ENCODE measurements at places on chromosomes 7 and 10.

DNA sequence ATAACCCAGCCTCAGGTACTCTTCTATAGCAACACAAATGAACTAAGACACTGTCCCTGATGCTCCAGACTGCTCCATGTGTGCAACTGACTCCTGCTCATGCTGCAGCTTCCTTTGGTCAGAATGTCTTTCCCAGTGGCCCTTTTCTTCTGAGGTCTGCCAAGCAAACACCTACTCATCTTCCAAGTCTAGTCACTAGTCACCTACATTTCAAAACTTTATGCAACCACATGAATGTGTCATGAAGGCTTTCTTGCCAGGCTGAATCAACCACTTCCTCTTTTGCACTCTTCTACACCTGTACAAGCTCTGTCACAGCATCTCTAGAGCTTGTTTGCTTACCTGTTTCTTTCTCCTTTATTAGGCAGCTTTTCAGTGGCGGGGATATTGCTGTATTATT, 75.8 kb downstream of the LSMEM1 start:
- no peak for DNase-seq

DNA sequence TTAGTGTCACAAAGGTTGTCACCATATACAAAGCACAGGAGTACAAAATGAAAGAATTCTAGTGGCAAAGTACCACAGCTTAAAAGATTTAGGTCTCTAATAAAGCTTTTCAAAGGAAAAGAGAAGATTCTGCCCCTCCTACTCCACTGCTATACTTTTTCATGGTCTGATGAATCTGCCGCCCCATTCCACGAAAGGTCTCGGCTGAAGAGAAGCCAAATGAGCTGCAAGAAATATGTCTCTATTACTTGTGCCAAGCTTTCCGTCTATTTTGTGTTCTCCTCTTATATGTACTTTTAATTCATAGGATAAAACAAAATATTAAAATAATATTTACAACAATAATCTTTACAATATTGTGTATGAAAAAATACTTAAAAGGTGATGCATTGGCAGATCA, 222.6 kb downstream of the ANK3 start:
- no peak for DNase-seq

DNA sequence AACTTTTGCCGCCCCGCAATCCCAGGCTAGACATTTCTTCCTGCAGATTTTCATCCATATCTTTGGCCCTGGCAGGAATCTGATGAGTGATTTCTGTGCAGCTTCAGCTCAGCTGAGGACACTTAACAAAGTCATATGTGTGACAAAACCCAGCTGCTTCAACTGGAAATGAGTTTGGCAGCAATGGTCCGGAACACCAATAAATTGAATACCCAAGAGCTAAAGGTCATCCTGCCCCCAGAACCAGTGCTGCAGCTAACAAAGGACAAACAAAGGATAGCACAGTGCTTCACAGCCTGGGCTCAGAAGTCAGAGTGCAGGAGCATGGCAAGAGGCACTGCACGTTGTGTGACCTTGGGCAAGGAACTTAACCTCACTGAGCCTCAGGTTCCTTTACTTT, 40.0 kb upstream of the TRIL start:
- no peak for DNase-seq

GRCh38 chr10:133559216-133559615, 6.2 kb downstream of the SYCE1 start:
- no peak for DNase-seq

DNA sequence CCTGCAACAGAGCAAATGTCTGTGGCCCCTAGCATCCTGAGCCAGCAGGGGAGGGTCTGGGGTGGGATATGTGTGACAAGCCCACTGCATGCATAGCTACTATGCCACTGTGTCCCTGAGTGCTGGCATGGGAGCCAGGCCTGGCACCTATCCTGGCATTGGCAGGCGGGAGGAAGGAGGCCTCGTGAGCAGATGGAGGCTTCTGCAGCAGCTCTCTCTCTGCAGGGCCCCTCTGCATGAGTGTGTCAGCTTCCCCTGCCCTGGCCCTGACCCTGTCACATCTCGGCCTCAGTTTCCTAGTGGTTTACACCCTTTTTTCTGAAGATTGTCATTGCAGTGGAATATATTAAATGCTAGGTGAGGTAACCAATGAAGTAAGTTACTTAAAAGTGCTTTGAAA, 13.1 kb upstream of the IMPDH1 start:
- DNase-seq, result no peak

DNA sequence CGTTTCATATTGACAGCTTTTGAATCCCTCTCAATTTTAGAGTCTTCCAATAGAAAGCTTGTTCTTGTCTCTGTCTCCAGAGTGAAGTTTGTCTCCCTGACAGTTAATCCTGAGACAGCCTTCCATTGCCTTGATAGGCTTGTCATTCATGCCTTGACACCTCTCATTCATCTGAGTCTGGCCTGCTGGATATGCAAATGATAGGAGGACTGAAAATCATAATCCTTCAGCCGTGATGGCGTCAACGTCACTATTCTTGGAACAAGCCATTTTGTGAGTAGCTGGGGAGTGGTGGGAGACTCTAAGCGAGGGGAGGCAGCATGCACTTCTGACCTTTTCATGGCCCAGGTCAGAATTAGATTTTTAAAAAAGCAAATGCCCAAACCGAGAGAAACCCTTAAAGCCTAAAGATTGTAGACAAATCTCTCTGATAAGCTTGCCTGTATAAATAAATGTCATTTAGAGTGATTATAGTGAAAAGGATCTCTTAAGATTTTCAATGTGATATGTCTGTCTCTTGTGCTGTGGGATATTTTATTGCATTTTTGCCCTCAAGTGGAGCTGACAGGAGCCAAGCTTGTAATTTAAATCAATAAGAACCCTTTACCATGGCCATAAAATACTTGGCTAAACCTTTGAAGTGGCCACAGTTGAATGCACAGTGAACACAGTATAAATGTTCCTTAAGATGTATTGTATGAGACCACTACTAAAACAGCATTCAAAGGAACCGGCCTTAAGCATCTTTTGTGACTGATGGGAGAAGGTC, 148.8 kb downstream of the SNX10 start:
- no peak for DNase-seq

GRCh38 chr7:95525503-95525902, 39.8 kb downstream of the ASB4 start:
- DNase-seq, result no peak

GRCh38 chr7:17844514-17845196, 95.6 kb downstream of the SNX13 start:
- DNase-seq, result no peak

DNA sequence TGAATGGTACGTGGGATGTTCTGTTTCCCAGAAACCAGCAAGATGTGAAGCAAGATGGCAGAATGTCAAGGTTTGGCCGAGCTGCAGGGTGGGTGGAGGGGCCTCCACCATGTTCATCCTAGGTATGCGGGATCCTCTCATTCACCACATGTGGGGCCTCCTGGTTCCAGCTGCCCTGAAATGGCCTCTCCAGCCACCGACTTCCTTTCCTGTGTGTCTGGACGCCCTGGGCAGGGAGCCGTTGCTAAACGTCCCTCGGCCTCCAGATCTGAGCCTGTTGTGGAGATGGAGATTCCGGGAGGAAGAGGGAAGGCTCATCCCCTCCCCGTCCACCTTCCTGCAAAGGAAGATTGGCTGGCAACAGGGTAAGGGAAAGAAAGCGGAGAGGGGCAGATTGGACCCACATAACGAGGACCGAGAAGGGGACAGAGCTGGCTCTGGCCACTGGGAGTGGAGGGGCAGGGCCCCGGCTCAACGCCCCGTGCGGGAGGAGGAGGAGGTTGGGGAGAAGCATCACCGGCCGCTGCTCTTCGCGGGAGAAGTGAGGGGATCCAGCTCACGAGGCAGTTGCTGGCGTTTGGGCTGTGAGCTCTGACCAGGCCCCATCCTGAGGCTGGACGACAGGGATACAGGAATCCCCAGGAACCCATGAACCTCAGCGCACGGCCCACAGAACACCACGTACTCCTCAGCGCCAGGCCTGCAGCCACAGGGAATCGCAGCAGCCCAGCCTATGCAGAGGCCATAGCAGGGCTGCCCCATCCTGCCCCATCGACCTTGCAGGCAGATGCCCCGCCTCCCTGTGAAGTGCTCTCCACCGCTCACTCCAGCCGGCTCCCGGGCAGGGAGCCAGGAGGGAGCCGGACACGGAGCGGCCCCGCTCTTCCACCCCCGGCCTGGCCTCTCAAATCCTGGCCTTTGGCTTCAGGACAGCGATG, 98.3 kb downstream of the FOXL3 start:
- DNase-seq, result no peak

DNA sequence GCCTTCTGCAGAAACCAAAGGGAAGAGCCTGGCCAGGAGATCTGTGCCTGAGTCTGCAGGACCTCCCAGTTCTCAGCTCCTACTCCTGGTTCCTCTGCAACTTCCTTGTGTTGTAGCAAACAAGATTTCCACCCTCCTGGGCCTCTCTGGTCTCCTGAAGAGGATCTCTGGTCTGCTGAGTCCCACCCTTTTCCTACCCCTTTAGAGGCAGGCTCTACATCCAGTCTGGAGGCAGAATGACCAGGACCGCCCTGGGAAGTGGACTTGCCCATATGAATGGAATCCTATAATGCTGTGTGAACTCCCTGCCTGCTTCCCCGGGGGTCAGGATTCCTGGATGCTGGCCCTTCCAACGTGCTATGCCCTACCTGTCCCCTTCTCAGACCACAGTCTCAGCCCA, 3.2 kb downstream of the DENND2A start:
- no peak for DNase-seq

DNA sequence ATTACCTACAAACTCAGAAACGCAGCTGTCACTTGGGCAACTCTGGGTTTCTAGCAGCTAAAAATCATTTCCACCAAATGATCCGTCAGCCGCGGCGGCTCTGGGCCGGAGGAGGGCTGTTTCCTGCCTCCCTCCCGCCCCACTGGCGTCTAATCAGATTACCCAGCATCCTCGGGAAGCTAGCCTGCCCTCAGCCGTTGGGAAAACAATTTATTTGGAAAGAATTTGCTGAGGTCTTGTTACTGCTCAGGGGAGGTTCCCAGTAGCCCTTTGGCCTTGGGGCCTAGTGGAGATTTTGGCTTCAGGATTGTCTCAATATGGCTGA, 65.0 kb upstream of the ADGRA1 start:
- DNase-seq, result no peak

- no peak for DNase-seq
Measured at GRCh38 chr7:20484356-20484755, 131.1 kb upstream of the ABCB5 start.

Measured in kidney epithelial cell (primary cell).